ENCODE measurements at places on chromosomes 3 and 15. TPM values are rescaled to one million over a fixed set of nuclear protein-coding genes. Genes with fewer than 3 reads are reported as not detected.

DNA sequence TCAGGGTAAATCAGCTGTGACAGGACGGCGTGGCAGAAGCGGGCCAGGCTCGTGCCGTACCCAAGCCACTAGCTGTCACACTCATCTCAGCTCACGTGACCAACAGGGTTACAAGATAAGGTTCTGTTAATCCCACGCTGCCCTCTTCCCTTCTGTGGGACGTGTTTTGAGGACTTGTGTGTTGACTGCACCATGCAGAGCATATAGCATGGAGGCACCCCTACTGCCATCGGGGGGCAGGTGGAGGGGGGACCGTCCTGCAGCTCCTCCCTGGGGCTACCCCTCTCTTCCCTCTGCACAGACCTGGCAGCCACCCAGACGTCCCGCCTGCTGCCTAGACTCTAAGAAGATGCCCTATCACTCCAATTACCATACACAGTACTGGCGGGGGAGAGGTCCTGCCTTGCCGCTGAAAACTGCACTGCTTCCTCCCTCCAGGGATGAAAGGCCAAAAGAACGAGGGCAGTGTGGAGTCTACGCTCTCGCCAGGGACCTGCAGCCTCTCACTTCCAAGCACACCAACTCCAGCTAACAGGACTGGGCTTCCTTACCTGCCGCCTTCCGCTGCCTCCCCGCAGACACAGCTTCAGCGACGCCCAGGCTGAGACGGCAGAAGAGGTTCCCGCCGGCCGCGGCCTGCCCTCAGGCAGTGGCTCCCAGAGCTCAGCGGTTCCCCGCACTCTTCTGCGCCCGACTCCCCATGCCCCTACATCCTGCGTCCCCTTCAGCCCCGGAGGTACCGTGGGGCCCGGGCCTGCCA, at the start of gene TNK2:
Gene TNK2, minus strand, starts transcription at position 618 of the 760 bp plus-strand sequence. CDS start 19,963 bp downstream, outside the sequence.
- H3K36me3 ChIP-seq = peaks cover 28% of the 10 kb centered on the region
- H3K27ac ChIP-seq = peak within 1 kb of the TSS; percentile 100
- H3K4me3 ChIP-seq = peak within 1 kb of the TSS; percentile 96
- no peaks in the 10 kb centered on the region for H3K27me3 ChIP-seq
- peak; percentile 75 for DNase-seq
- peaks cover 43% of the 10 kb centered on the region for H3K4me1 ChIP-seq

DNA sequence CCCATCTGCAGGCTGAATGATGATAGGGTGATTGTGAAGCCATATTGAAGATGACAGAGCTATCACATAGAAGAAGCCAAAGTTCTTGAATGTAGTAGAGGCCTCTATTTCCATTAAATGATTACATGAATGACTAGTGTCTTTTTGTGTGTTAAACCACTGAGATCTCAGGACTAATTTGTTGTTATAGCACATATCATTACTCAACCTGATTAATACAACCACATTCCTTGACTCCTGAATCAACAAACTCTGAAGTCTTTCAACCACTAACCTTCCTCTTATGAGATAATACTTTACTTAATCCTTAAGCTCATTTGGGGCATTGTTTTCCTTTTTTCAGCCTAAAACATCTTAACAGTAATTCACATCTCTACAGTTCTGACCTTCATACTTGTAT, 564.5 kb upstream of the ADAMTS9 start:
- no peak overlapping the region for H3K4me3 ChIP-seq
- H3K4me1 ChIP-seq = no peaks in the 10 kb centered on the region
- no peak overlapping the region for H3K27ac ChIP-seq
- H3K27me3 ChIP-seq = no peaks in the 10 kb centered on the region
- no peaks in the 10 kb centered on the region for H3K36me3 ChIP-seq

- no peak overlapping the region for H3K4me3 ChIP-seq
- H3K36me3 ChIP-seq = peaks cover 73% of the 10 kb centered on the region
- DNase-seq = no peak
- peaks cover 51% of the 10 kb centered on the region for H3K4me1 ChIP-seq
- H3K27me3 ChIP-seq = no peaks in the 10 kb centered on the region
- H3K27ac ChIP-seq = peak overlapping the region; percentile 4
Observed at GRCh38 chr3:52204337-52205073, 6.5 kb downstream of the ALAS1 start.

DNA sequence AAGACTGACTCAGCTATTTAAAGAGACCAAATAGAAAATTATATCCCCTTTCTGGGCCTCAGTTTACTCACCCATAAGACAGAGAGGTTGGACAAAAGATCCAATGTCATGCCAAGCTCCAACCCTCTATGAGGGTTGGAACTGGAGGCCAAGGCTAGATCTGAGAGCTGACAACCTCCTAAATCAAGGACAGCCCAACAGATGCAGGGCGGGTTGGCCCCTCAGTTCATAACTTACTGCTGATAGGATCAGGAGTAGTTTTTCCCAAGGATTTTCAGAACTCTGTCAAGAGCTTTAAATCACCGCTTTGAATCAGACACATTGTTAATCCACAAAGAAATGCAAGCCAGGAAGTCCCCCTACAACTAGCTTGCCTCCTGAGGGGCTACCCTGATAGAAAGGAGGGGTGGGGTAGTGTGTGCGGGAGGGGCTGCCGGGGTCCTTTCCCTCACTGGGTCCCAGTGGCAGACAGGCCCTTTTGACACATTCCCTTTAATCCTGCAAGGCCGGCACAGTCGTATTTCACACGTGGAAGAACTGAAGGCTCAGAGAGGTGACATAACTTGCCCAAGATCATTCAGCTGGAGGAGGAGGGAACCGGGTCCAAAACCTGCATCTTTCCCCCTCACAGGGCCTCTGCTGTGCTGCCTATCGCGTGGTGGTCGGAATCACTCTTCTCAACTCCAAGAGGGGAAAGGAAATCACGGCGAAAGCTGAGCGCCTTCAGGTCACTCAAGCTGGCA, 21.4 kb downstream of the BMF start:
- H3K36me3 ChIP-seq = no peaks in the 10 kb centered on the region
- no peak overlapping the region for H3K27ac ChIP-seq

- peaks cover 14% of the 10 kb centered on the region for H3K27me3 ChIP-seq
- H3K27ac ChIP-seq = no peak overlapping the region
- no peak for DNase-seq
- H3K4me3 ChIP-seq = no peak overlapping the region
Observed at GRCh38 chr3:170496868-170497140, 78.1 kb downstream of the CLDN11 start.

GRCh38 chr3:88075497-88075896, 16.4 kb downstream of the ZNF654 start:
- no peak overlapping the region for H3K27ac ChIP-seq
- peaks cover 4% of the 10 kb centered on the region for H3K4me1 ChIP-seq
- no peak for DNase-seq

DNA sequence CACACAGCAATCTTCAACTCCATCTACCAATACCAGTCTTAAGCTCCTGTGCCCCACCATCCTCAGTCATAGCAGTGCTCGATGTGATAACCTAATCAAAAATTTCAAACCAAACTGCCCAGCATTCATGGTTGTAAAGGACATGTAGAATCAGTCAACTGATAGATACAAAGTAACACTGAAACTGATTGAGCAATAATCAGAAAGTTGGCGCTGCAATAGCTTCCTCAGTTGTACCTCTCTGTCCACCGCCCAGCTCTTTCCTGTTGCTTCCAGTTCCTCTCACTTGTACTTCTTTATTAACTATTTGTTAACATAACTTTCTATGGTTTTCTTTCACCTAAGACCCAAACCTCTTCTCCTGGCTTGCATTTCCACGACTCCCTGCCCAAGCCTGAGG, 745.7 kb downstream of the PDCD6IP start:
- H3K4me1 ChIP-seq = no peaks in the 10 kb centered on the region
- no peak for DNase-seq
- H3K36me3 ChIP-seq = no peaks in the 10 kb centered on the region

DNA sequence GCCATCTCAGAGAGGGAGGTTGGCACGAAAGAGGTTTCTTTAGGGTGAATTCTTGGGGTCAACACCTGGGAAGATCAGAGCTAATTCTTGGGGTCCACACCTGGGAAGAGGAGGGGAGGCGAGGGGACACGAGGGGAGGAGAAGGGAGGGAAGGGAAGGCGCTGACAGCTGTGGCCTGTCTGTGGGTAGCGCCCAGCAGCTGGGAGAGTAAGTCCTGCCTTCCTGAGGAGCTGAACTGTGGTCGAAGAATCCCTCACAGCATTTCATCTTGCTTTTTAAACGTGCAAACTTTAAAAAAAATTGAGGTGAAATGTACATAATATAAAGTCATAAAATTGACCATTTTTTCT, 63.2 kb upstream of the CGNL1 start:
- H3K36me3 ChIP-seq = no peaks in the 10 kb centered on the region
- H3K27me3 ChIP-seq = no peaks in the 10 kb centered on the region
- no peak overlapping the region for H3K4me3 ChIP-seq
- H3K27ac ChIP-seq = no peak overlapping the region

FRMD5 gene
- total RNA-seq = 0.21 TPM

PEX5L gene
- total RNA-seq = 0.56 TPM

DNA sequence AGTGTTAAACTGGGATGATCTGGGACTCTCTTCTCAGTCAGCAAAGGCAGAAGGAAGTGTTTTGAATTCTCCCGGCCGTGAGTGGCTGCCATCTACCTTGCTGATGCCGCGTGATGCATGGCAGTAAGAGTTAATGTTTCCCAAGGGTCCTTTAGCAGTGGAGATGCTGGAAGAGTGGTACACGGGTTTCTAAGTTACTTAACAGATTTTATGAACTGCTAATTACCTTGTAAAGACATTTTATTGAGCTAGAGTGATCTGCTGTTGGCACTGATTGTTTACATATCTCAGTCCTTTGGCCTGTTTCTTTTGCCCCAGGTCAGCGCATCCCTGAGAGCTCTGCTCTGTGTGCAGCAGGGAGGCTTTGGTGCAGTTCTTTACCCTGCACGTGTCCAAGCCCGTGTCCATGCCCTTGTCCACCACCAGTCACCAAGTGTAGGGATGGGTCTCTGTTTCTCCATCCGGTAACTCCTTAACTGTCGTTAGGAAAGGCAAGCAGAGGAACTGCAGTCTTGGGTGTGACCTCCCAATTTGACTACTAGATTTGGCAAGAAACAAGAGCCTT, 172.3 kb downstream of the SLCO3A1 start:
- H3K4me1 ChIP-seq = peaks cover 9% of the 10 kb centered on the region
- DNase-seq = no peak
- no peaks in the 10 kb centered on the region for H3K27me3 ChIP-seq
- H3K36me3 ChIP-seq = no peaks in the 10 kb centered on the region

DNA sequence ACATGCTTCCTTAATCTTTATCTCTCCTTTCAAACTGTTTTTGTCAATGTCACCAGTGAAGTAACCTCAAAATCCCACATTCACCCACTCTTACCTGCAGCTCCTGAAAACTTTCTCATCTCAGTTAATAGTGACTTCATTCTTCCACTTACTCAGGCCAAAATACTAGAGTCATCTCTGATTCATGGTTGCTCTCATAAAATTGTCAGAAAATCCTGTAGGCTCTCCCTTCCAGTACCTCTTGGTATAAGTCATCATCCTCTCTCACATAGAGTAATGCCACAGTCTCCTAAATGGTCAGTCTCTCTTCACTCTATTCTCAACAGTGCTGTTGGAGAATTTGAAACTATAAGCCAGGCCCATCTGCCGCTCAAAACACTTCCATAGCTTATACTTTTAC, 34.9 kb upstream of the POU1F1 start:
- H3K27ac ChIP-seq = no peak overlapping the region
- H3K36me3 ChIP-seq = no peaks in the 10 kb centered on the region
- no peak for DNase-seq
- H3K4me1 ChIP-seq = no peaks in the 10 kb centered on the region
- H3K4me3 ChIP-seq = no peak overlapping the region

DNA sequence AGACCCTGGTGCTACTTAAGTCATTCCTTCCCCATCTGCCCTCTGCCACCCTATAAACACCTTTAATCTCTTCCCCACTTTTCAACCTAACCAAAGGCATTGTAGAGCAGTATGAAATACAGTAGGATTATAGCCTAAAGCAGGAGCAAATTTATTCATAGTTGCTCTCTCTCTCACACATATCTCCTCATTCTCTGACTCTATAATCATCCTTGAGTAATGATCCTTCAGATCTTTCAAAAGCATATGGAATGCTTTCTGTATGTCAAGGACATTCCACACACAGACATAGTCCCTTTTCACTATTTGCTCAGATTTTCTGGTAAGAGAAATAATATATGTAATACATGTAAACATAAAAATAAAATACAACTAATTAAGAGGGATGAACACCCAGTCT, 54.1 kb downstream of the TRPC1 start:
- H3K27ac ChIP-seq = no peak overlapping the region
- H3K27me3 ChIP-seq = no peaks in the 10 kb centered on the region
- H3K4me1 ChIP-seq = peaks cover 3% of the 10 kb centered on the region
- H3K4me3 ChIP-seq = no peak overlapping the region

MORC1 gene
- total RNA-seq = not detected

DNA sequence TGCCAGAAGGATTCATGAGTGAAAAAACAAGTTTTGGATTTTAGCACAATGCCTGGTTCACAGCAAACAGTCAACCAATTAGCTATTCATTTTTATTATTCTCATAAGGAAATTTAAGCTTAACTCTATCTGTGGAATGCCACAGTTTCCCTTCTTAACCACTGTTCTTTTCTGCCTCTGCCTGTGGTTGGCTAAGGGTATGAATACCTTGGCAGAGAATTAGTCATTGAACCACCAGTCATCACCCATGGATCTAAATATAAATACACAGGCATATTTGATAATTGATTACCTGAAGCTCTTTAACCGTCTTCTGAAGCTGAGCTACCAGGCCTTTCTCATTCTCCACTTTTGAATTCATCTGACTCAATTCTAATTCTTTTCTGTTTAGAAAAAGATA, 79.9 kb downstream of the MYH15 start:
- H3K27ac ChIP-seq = no peak overlapping the region
- no peak overlapping the region for H3K4me3 ChIP-seq
- no peak for DNase-seq
- peaks cover 13% of the 10 kb centered on the region for H3K4me1 ChIP-seq
- H3K36me3 ChIP-seq = peaks cover 12% of the 10 kb centered on the region

- H3K27me3 ChIP-seq = peaks cover 24% of the 10 kb centered on the region
- no peak for DNase-seq
- H3K27ac ChIP-seq = no peak overlapping the region
- H3K4me1 ChIP-seq = no peaks in the 10 kb centered on the region
- no peaks in the 10 kb centered on the region for H3K36me3 ChIP-seq
- no peak overlapping the region for H3K4me3 ChIP-seq
Observed at GRCh38 chr15:48507416-48508065, 138.0 kb downstream of the FBN1 start.

DNA sequence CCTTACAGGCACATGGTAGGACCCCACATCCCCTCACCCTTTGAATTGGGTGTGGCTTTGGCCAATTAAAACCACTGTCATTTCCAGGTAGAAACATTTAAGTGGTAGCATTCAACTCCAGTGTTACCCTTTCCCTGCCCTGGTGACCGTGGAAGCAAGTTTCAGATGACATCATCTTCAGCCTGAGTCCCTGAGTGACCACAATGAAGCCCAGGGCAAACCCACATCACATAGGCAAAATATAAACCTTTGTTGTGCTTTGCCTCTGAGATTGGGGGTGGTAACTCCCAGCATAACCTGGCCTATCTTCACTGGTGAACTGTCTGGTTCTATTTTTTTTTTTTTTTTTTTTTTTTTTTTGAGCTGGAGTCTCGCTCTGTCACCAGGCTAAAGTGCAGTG, 404.0 kb upstream of the WNT5A start:
- H3K4me3 ChIP-seq = no peak overlapping the region
- no peaks in the 10 kb centered on the region for H3K27me3 ChIP-seq
- DNase-seq = no peak
- H3K27ac ChIP-seq = no peak overlapping the region

GRCh38 chr3:109114746-109115145, 3.2 kb downstream of the MORC1 start:
- H3K4me3 ChIP-seq = no peak overlapping the region
- H3K27ac ChIP-seq = no peak overlapping the region
- DNase-seq = no peak

Measured in activated CD8-positive, alpha-beta memory T cell treated with anti-CD3 and anti-CD28 coated beads, Interleukin-2, amount 10 ng/mL, durations not matched to agents 7 days and 5 days (primary cell).